ENCODE measurements at places on chromosomes 13 and 19.

GRCh38 chr19:54207676-54207982 lies 7.0 kb downstream of the RPS9 start:
- no peak for DNase-seq

DNA sequence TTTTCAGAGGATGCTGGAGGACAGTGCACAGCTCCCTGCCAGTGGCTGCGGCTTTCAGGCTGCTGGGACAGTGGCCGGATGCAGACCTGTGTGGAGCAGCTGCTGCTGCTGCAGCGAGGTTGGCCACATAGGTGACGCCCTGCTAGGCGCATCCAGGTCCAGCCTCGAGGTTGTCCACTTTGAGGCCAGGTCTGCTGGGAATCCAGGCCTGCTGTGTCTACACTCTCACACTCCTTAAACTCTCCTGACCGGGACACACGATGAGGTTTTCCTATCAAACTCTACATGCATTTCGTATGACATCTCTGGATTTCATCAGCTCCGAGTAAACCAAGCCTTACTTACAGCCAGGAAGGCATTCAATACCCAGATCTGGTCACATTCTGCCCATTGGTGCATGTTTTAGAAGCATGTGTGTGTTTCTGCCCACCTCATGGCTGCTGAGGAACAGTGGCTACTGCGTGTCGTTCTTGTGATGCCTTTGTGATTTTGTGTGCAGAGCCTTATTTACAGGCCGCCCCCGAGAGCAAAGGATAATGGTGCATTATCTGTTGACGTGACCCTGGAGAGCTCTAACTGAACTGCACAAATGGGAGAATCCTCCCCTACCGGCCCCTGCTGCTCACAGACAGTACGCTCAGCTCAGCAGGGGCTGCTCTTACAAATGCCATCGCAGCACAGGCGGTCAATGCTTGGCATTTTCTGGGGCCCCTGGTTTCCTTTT lies 12.3 kb upstream of the MCF2L start:
- DNase-seq, result no peak

DNA sequence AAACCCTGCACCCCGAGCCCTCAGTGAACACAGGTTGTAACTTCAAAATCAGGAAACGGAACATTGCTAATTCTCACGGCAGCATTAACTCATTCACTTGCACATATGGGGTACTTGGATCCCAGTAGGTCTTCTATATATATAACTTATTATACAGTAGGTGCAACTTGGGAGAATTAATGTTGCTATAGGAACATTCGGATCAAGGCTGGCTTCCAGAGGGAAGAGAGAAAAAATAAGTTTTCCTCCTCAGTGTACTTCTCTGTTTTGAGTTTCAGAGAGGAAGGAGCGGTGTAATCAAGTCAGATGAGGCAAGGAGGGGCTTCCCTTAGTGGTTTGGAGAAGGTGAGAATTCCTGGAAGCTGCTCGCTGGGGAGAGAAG lies 90.9 kb upstream of the ZNF507 start:
- no peak for DNase-seq

- DNase-seq, result no peak
Measured at GRCh38 chr19:755063-755462, 4.2 kb downstream of the MISP start.

DNA sequence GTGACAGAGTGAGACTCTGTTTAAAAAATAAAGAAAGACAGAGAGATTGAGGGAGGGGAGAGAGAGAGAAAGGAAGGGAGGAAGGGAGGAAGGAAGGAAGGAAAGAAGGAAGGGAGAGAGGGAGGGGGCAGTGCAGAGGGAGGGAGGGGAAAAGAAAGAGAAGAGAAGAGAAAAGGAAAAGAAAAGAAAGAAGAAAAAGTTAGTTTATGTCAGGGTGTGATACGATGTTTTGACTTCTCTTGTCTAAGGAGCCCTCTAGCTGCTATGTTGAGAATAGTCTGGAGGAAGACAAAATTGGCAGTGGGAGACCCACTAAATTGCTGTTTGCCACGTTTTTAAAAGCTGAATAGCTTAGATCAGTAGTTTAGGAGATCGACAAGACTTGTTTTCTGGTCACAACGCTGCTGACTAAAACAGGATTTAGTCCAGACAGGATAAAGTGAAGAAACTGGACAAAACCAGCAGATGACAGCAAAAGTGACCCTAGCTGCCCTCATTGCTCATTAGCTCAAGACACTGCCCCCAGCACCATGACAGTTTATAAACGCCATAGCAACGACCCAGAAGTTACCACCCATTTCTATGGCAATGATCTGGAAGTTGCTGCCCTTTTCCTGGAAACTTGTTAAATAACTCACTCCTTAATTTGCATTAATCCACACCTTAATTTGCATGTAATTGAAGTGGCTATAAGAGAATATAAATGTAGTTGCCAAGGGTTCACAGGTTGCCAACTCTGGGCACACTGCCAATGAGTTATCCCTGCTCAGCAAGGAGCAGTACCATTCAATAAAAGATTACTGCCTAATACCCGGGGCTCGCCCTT lies 11.1 kb downstream of the TEX101 start:
- DNase-seq, result no peak

DNA sequence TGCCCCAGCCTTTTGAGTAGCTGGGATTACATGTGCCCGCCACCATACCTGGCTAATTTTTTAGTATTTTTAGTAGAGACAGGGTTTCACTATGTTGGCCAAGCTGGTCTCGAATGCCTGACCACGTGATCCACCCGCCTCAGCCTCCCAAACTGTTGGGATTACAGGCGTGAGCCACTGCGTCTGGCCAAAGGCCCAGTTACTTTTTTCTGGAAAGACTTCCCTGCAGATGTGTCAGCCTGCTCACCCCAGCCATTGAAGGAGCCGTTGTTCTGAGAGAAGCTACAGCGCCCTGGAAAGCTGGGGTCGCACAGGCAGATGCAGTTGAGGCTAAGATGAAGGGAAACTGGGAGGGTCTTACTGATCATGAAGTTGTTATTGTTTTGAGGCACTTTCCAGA lies 7.9 kb upstream of the ZNF626 start:
- no peak for DNase-seq

DNA sequence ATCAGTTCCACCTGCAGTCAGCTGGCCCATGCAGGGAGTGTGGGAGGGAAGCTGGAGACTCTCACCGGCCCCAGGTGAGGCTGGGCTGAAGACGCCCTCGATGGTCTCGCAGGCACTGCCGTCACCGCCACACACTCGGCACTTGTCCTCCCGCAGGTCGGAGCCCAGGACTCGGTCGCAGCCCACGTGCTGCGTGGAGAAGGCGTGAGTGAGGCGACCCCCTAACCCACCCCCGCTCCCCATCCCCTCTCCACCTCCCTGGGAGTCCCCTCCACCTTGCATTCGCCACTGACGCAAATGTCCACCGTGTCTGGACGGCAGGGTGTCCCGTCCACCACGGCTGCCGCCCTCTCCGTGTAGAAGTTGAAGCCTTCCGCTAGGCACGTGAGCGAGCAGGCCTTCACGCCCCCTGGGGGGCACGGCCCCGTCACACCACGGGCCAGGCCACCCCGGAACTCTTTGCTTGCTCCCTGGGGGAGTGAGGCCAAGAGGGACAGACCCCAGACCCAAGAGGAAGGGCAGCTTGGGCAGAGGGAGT lies 12.0 kb upstream of the MYO1F start:
- no peak for DNase-seq

GRCh38 chr13:79735228-79735627 lies 254.3 kb downstream of the NDFIP2 start:
- DNase-seq, result no peak

GRCh38 chr13:27524981-27525975 lies 74.9 kb upstream of the MTIF3 start:
- DNase-seq, result no peak

GRCh38 chr13:27621116-27621365 lies 651 bp upstream of the POLR1D start:
- peak; percentile 7 for DNase-seq

GRCh38 chr19:47190167-47190727 lies 40.8 kb downstream of the BBC3 start:
- peak; percentile 58 for DNase-seq

DNA sequence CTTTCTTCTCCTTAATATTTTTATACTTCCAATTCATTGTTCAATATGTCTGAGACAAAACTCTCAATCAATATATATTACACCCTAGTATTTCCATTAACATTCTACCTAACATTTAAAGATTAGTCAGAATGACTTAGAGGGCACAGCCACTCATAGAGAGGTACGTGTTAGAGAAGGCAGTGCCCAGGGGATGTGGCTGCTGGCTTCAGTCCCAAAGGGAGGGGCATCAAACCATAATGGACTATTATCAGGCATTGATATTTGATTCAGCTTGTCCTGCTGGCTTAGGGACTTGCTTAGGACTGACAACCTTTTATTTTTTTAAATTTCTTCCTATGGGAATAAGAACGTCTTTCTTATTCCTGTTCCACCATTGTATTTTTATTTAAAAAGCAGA lies 1392.0 kb upstream of the ATXN8OS start:
- DNase-seq, result no peak

DNA sequence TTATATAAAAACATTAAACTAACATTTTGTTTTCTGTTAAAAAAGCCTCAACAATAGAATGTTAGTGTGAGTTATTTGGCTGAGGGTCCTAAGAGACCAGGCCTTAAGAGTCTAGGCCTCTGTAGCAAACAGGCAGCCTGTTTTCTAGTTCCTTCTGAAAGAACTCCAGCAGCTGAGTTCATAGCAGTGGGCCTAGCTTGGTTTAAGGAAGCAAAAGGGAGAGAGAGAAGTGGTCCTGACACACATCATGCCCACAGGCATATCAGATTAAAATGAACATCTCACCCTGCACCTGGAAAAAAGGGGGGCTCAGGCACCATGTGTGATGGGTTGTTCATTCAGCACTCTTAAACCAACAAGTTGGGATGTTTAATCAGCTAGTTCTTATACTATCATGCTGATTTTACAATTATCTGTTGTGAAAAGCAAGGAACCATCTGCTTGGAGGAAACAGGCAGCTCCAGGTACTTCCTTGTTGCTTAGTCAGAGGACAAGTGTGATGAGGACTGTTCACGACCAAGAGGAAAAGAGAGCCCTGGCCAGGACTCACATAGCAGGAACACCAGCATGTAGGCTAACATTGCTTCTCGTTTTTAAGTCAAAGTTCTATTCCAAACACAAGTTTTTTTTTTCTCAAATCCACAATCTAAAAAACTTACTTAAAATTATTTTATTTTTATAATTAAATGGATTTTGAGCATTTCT lies 81.3 kb upstream of the FRY start:
- DNase-seq, result no peak

DNA sequence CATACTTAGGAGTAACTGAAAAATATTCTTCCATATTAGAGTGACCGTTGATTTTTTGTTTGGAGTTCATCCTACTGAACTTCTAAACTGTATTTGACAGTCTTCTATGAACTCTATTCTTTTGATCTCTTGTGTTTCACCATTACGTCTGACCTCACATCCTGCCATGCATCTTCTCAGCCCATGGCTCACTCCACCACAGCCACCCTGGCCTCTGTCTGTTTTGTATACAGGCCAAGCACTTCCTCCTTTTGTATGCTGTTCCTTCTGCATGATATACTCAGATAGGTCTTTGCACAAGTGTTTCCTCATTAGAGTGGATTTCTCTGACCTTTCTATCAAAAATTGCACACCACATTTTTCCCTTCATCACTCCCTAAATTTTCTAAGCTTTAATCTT lies 119.9 kb downstream of the MAB21L1 start:
- DNase-seq, result no peak

- DNase-seq, result peak; percentile 23
Measured at GRCh38 chr13:41588899-41589298, 131.5 kb downstream of the RGCC start.

DNA sequence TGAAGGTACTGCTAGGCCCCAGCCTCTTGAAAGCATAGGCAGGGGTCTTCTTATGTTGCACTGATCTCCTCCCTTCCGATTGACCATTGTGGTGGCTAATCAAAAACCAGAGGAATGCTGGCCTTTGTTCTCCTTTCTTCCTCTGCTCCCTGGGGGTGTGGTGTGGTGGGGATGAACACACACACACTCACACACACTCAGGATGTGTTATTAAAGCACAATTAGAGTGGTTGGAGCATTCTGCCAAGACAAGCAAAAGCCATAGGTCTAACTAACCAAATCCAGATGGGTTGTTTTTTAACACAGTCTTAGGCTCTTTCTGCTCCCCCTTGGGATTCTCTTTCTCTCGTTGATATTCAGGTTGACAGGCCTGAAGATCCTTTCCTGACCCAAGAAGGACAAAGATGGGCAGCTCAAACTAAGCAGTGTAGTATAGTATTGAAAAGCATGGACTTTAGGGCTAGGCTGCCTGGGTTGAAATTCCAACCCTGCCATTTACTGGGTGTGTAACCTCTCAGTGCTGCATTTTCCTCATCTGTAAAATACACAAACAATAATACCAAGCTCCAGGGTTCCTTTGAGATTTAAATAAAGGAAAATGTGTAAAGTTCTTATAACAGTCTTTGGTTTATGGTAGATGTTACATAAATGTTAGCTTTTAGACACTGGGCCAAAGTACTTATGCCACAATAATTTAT lies 25.5 kb upstream of the DGKH start:
- DNase-seq, result no peak

DNA sequence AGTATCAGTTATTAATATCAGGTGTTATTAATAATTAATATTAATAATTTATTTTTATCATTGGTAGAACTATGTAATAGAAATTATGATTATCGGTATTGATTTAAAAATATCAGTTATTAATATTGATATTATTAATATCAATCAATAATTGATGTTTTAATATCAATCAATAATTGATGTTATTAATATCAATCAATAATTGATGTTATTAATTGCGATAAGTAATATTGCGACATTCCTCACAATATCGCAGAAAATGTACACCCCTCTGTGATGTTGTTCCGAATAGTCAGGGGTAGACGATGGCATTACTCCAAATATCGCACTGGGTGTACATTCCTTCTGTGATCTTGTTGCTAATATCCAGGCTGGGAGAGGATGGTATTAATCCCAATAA lies 3.7 kb upstream of the RGCC start:
- DNase-seq, result no peak
